Amygdala (tissue), 56 donors: ENCODE measurements at places on chromosomes 1 and 21.
A peak's percentile ranks its signal among the peaks of the same experiment; 100 is the strongest.

GRCh38 chr1:237386362-237387143 lies 344.6 kb downstream of the RYR2 start:
- DNase-seq: no peak

GRCh38 chr1:80375662-80376061 lies 1369.1 kb upstream of the ADGRL4 start:
- no peak for DNase-seq

GRCh38 chr1:200896531-200897196 lies 2.0 kb downstream of the INAVA start:
- no peak for DNase-seq

- no peak for DNase-seq
These were observed 1809.6 kb downstream of the BRINP3 start for GRCh38 chr1:188668083-188668482.

DNA sequence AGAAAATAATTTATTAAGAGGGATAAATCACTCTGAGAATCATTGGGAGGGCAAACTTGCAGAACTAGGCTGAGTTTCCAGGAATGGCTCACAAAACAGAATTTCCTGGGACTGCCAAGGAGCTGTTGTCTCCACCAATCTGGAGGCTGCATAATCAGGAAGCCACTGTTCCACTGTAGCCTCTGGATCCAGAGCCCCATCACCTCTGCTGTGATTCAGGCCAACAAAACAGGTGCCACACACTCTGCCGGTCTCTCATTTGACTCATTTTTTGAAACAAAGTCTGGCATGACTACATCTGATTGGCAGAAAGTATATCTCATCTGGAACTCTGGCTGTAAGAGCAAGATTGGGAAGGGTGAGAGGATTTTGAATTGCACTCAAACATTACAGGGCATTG lies 178.9 kb upstream of the C1orf105 start:
- DNase-seq: no peak

DNA sequence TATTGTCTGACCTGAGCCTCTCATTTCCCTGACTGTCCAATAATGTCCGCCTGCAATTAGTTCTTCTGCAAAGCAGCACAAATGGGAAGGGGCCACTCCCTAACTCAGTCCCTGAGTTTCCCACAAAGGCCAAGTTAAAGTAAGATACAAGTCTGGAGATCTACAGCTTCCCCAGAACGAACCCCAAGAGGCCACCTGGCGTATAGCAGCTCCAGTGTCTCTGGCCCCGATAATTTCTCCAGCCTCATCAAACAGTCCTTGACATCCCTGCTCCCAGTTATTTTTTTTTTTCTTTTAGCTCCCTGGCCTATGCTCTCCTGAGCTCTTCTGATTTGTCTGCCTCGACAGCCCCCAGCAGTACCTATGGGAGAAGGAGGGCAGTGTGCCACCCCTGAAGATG lies 8.1 kb upstream of the ACKR1 start:
- DNase-seq: no peak

- no peak for DNase-seq
These were observed 4.1 kb upstream of the TMEM240 start for GRCh38 chr1:1544544-1544943.

DNA sequence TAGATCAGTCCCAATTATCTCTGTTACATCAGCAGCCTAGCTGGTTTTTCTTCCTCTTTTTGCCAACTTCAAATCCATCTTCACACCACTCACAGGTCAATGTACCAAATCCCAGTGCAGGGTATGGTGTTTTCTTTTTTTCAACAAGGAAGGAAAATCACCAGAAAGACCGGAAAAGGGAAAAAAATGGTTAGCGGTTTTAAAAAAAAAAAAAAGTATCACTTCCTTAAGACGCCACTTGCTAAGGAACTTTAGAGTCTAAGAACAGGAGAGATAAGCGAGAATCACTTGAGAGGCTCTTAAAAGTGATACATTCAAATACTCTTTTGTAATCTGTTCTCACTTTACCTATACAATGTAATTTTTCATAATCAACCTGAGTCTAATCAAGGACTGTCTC lies 3.1 kb upstream of the OR10J1 start:
- DNase-seq: no peak

- no peak for DNase-seq
These were observed 109.6 kb downstream of the PLPP3 start for GRCh38 chr1:56469640-56470371.

- no peak for DNase-seq
These were observed 274.8 kb downstream of the PTPRC start for GRCh38 chr1:198913667-198914066.

DNA sequence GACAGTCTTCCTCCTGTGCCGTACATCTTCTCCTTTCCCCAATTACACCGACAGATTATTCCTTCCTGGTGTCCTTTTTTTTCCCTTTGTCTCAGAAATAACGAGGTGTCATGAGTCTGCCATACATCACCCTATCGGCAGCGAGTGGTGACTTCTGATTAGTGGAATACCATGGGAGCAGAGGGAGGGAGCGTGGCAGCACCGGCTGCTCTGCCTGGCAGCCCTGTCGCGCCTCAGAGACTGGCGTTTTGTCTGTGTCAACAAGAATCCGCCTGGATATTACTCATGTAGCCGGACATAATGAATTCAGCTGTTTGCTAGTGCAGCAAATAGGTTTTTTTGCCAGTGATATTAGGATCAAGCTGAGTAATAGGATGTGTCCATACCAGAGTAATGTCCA lies 51.8 kb downstream of the UTP25 start:
- DNase-seq: peak; percentile 48

DNA sequence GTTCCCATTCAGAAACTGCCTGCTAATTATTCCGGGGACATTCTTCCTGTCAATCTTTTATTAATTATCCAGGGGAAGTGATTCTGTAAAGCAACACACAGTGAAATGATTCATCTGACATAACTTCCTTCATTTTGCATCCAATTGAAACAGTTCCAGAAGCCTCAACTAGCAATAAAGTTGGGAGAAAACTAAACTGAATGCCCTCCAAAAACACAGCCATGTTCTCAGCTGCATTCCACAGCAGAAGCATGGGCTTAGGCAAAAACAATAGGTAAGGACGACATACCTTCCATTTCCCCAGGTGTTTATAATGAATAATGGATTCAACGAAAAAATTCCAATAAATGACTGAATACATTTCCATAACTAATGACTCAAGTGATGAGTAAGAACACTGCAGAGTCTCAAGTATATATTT lies 36.9 kb upstream of the TARBP1 start:
- DNase-seq: no peak

DNA sequence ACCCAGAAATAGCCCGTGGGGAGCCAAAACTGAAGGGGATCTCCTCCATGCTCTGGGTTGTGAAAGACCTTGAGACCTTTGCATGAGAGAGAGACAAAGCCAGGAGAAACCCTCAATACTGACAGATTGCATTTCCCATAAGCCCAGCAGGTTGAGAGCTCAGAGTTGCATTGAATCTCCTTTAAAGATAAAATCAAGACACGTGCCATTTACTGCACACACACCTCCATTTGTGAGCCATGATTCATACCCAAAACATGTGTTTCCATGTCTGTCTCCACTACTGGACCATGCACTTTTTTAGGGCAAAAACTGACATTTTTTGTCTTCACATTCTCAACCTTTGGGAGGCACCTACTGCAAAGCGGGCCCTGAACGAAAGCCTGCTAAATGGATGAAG lies 144.0 kb upstream of the NRIP1 start:
- no peak for DNase-seq

DNA sequence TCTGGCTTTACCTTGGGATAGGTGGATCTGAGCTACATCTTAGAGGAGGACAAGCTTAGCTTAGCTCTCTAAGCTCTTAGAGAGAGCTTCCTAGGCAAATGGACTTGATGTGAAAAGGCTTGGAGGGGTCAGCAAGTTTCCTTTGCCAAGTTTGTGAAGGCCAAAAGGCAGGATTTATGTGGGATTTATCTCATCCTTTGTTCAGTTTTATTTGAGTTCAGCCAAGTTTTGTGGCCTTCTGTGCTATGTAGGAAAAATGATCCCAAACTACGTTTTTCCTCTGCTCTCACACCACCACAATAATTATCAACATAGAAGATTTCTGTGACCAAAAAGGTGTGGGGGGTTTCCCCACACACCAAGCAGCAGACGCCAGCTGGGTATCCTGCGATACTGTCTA lies 26.0 kb upstream of the RNF11 start:
- no peak for DNase-seq

DNA sequence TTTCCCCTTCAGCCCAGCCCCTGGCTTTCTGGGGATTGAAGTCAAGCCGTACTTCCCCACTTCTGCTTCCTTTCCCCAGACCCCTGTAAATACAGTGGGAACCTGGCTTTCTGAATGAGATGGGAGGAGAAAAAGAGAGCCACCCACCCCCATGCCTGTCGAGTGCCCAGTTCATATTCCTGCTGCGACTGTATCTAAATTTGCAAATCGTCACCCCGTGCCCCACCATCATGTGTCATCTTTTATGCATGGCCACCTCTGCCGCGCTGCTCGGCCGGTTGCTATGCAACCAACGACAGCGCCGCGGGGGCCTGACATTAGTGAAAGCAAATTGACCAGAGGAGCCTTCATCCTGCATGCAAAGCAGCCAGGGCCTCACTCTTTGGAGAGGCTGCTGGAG lies 143.0 kb downstream of the ELAVL4 start:
- DNase-seq: no peak

- no peak for DNase-seq
These were observed 96.5 kb downstream of the LIPI start for GRCh38 chr21:14114251-14114650.

DNA sequence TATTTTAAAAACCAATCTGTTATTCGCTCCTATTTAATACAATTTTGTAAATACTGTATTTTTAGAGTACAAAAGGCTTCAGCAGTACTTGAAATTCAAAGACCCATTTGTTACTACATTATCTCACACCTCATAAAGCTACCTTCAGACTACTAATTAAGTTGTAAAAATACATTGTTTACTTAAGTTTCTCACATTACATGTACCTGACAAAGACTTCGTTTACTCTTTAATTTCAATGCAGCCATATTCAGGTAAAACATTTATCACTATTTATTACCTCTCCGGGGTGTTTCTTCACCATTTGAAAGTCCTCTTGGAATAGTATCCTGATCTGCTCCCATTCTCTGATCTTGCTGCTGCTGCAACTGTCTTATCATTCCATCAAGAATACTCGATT lies 55.2 kb downstream of the BRWD1 start:
- DNase-seq: no peak

DNA sequence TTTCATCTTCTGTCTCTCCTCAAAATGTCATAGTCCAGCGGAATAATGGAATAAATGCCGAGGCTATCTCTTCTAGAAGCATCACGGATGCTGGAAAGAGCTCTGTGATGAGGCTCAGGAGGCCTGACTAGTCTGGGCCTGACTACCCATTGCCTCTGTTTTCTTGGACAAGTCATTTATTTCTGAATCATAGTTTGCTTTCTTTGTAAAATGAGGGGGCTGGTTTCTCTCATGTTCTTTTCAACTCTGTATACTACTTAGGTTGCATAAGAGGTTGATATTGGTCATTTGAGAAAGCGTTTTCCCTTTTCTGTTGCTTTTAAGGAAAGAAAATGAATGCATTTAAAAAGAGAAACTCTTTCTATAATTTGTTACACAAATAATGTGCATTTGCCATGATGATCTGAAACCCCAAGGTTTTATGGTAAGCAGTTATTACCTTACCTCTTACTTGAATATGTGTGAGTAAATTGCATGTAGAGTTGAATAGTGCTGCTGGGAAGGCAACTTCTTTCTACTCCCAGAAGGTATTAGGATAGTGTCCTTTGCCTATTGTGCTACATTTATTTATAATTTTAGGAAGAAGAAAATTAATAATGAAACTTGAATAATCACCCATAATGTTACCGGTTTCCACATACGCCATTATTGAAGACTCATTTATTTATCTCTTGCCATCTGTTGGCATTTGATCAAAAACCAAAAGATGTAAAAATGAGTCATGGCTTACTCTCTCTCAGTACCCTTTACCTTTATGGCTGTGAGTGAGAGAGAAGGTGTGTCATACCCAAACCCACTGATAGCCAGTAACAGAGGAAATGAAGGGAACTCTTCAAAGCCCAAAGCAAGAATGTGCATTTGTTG lies 179.1 kb downstream of the FASLG start:
- DNase-seq: no peak

DNA sequence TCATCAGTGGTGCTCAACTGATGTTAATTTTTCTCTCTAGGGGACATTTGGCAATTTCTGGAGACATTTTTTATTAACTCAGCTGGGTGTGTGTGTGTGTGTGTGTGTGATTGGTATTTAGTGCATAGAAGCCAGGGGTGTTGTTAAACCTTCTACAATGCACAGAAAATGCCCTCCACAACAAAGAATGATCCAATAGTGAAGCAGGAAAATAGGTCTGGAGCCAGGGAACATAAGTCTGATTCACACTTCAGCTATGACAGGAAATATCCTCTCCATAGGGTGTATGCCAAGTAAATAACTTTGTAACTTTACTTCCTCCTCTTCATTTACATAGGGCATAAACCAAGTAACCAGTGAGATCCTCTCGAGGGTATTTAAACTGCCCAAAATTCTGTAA lies 25.1 kb upstream of the TMEM61 start:
- no peak for DNase-seq

DNA sequence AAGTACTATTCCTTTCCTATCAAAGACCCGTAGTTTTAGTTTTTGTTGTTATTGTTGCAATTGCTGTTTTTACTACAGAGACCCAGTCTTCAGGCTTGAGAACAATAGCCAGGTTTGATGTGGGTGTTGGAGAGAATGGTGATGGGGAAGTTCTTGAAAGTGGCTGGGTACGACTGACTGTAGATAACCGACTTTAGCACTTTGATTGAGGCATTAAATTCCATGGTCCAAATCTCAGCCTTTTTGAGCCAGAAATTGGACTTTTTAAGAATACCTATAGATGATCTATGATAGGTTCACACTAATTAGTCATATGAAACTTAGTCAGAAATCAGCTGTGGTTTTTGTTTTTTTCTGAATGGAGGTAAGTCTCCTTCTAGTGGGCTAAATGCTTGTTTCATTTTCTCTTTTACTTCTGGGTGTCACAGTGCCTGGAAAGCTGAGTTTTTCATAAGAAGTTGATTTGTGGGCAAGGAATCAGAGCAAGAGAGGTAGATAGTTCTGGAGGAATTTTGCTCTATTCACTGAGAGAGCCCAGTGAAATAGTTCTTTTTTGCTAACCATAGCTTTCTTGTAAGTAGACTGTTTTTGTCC lies 2.8 kb downstream of the PPIH start:
- no peak for DNase-seq

DNA sequence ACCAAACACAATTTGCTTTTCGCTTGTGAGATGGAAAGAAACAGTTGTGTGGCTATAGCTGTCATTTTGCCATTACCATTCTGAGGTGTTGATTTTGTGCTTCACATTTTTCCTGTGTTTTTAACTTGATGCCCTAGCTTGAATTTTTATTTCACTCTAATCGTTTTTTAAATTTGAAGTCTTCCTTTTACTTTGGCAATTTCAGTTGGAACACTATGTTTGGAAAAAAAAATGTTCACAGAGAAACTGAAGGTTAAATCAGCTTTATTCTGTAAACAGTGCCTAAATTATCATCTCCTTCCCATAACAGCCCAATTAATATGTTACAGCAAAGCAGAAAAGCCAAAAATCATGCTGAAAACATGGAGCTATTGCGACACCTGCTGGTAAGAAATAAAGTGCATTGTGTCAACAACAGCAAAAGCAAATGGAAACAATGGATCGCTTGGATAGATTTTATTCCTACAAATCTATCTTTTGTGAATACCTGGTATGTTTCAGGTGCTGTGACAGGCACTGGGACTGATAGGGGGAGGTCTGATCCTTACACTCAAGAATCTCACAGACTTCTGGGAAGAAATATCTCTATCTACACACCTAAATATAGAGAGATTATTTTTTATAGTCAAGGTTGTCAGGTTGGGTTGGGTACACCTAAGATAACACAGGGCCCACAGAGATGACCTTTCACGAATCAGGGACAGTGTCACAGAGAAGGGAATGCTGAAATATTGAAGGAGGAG lies 16.2 kb upstream of the ERICH3 start:
- DNase-seq: no peak

GRCh38 chr1:9787702-9788101 lies 36.1 kb downstream of the CLSTN1 start:
- DNase-seq: no peak
